ENCODE measurements at places on chromosomes 13 and 19. TPM values are rescaled to one million over a fixed set of nuclear protein-coding genes. Genes with fewer than 3 reads are reported as not detected.

The TDRD12 gene
- total RNA-seq: 0.42 TPM

The KIR2DL1 gene
- 1.2 TPM for total RNA-seq

The FPR1 gene
- total RNA-seq: 81.6 TPM

The TMIGD2 gene
- 27.8 TPM for total RNA-seq

The RETN gene
- total RNA-seq: 47.2 TPM

The ZNF546 gene
- total RNA-seq: 1.5 TPM

The ATP7B gene
- total RNA-seq: 0.21 TPM

The NPAS1 gene
- total RNA-seq: 0.10 TPM

The RASGRP4 gene
- 19.3 TPM for total RNA-seq

Measured in mononuclear cell (primary cell).